ENCODE measurements at places on chromosomes 12 and 14.

GRCh38 chr14:19754172-19754571 is 10.8 kb downstream of the OR4Q3 start:
- no peak for DNase-seq

- DNase-seq, result no peak
Observed at GRCh38 chr14:97264516-97265230, 467.5 kb downstream of the VRK1 start.

- no peak for DNase-seq
Observed at GRCh38 chr12:71840231-71840847, 780 bp downstream of the TBC1D15 start.

GRCh38 chr12:80199931-80200330 is 100.6 kb downstream of the OTOGL start:
- DNase-seq, result no peak

DNA sequence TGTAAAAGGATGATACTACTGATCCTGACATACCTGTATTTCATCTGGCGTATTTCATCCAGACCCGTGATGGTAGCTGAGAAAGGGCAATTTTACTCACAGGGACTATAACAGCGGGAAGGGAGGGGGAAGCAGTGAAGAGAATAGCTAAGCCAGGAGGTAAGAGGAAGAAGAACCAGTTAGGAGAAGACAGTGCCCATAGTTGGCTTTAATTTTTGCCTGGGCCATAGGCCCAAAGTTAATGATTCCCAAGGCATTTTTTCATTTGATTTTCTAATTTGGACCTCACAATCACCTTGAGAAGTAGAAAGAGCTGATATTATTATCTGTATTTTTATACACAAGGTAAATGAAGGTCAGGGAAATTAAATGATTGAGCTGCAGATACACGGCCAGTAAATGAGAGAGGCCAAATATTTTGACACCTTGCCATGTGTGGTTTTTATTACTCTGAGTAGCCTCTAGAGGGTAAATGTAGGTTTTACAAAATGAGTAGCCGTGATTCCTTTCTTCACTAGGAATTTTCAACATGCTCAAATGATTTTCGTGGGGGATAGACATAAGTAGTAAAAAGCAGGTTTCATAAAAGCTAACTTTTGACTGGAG is 382.2 kb downstream of the FUT8 start:
- DNase-seq, result no peak

- DNase-seq, result peak; percentile 62
Observed at GRCh38 chr12:107318806-107319532, 225.6 kb upstream of the CRY1 start.

DNA sequence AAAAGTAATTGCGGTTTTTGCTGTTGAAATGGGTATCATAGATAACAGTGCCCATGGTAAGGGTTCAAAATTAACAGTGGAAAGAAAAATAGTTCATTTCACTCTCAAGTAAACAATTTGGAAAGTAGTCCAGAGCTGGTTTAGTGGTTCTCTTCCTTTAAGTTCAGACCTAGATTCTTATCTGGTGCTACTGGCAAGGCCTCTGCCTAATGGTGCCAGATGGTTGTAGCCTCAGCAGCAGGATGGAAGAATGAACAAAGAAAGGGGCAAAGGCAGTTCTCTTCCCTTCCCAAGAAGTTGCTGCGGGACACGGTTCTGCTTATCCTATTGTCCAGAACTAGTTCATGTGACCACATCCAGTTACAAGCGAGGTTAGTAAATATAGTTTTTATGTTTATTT is 10.5 kb downstream of the ARG2 start:
- DNase-seq, result no peak

DNA sequence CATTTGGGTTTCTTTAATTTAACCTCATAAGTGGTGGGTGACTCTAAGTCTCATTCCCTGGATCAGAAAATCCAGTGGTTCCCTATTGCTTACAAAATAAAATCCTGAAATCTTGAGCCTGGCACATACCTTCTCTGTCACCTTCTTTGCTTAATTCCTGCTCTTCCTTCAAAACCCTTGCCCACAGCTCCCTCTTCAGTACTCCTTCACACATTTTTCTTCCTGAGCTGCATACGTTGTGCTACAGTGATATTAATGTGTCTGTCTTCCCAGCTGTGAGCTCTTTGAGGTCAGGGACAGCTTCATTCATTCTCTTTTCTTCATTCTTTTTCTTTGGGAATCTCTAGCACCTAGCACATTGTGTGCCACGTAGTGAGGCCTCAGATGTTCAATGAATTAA is 9.5 kb downstream of the TSPAN11 start:
- no peak for DNase-seq

DNA sequence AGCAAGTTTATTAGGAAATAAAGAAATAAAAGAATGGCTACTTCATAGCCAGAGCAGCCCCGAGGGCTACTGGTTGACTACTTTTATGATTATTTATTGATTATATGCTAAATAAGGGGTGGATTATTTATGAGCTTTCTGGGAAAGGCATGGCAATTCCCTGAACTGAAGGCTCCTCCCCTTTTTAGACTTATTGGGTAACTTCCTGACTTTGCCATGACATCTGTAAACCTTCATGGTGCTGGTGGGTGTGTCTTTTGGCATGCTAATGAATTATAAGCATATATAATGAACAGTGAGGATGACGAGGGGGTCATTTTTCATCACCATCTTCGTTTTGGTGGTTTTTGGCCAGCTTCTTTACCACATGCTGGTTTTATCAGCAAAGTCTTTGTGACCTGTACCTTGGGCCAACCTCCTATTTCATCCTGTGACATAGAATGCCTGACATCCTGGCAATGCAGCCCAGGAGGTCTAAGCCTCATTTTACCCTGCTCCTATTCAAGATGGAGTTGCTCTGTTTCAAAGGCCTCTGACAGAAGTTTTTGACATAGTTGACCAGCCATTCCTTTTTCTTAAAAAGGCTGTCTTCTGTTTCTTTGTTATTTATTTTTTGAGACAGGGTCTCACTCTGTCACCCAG is 11.1 kb upstream of the PTGES3 start:
- no peak for DNase-seq

- DNase-seq, result no peak
Observed at GRCh38 chr14:74548881-74549280, 55.3 kb downstream of the ISCA2 start.

DNA sequence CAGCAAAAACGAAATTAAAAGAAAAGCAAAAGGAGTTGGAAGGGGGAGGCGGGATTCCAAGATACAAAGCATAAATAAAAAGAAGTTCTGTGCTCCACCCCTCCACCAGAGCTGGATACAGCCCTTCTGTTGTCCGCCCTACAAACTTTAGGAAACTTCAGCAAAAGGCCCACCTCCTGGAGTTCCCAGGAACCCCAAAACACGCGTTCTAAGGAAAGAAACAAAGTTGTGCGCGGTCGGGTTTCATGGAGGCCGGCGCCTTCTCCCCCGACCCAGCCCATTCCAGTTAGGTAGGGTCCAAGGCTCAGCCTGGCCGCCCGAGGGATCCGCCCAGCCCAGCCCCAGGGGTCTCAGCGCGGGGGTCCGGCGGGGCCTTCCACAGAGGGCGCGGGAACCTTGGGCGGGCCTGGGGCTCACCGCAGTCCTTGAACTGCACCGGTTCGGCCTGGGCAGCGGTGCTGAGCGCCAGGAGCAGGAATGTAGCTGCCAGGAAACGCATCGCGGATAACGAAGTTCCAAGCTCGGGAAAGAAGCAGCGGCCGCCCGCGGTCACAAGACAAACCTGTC is at the start of gene NPC2:
TSS of gene NPC2 (minus strand) at position 530 of the 567 bp plus-strand sequence. CDS start at position 499, 31 bp downstream.
- no peak for DNase-seq

- no peak for DNase-seq
Observed at GRCh38 chr12:78970041-78970440, 105.5 kb downstream of the SYT1 start.

DNA sequence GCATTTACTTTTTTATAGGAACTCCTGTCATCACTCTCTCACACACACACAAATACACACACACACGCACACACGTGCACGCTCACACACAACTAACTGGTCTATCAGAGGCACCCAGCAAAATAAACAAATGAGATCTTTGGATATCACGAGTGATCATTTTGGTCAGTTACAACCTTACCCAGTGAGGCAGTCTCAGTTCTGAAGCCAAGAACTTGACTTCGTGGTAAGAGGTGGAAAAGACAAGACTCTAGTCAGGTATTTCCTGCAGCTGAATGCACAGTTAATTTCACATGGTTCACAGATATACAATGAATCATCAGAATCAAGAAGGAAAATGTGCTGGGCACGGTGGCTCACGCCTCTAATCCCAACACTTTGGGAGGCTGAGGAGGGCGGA is 39.4 kb downstream of the ATF7 start:
- DNase-seq, result no peak

DNA sequence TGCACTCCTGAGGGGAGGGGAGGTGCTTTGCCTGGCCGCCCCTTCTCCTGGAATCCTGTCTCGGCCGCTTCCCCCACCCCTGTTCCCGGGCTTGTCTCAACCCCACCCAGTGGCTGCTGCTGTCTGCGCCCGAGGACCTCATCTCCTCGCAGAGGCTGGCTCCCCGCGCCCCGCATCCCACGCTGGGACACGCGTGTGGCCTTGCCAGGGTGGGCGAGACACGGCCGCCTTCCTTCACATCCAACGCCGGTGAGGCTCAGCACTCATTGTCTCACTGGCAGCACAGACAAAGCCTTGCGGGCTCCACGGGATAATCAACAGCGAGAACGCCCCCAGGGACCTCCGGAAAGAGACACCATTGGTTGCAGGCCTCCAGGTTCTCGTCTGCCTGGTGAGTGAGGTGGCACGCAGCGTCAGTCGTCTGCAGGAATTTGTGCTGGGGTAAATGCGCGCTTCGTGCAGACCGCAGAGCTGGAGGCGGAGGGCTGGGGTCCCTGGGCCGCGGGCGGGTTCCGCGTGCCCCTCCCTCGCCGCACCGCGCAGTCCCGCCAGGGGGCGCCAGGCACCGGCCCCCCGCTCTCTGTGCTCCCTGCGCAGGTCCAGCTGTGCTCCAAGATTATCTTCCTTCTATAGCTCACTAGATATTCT is 26.8 kb downstream of the CCDC177 start:
- DNase-seq, result peak; percentile 40

- DNase-seq, result no peak
Observed at GRCh38 chr12:6376870-6377666, 1.7 kb upstream of the SCNN1A start.

GRCh38 chr12:48156652-48157017 is 680 bp downstream of the ASB8 start:
- DNase-seq, result no peak

DNA sequence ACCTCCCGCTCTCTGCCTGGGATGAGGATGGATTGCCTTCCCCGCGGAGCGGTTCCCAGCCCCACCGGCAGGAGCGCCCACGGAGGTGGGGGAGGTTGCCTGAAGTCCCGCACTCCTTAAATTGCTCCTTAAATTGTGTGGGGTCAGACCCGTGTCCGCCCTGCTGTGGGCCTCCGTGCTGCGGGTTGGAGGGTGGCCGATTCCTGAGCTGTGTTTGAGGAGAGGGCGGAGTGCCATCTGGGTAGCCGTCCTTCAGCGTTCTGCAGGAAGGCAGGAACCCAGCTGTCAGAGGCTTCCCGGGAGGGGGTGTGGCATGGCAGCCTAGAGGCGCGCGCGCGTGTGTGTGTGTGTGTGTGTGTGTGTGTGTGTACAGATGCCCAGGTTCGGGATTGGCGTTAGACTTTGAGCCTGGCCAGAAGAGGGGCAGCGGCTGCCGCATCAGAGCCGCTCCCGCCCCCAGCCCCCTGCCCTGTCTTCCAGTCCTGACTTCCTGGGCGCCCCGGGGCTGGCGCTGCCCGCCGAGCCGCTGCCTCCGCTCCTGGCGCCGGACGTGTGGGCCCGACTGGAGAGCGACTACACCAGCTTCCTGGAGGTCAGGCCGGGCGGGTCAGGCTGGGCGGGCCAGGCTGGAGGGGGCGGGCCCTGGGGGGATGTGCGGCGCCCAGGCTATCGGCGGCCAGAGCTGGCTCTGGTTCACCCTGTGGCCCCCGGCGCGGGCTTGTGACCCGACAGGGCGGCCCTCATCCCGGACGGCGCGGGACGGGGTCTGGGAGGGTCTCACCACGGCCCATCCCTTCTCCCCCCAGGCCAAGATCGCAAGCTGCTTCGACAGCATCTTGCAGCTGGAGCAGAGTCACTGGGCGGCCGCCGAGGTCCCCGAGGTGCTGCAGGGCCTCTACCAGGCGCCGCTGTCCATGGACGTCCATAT is 9.2 kb downstream of the EXOC3L4 start:
- no peak for DNase-seq

- no peak for DNase-seq
Observed at GRCh38 chr12:104352106-104352713, 48.7 kb downstream of the EID3 start.

GRCh38 chr14:74202113-74202512 is 37.1 kb upstream of the VSX2 start:
- DNase-seq, result no peak

GRCh38 chr12:101777485-101777884 is 38.2 kb upstream of the SYCP3 start:
- no peak for DNase-seq

- DNase-seq, result no peak
Observed at GRCh38 chr12:48263617-48264016, 60.5 kb upstream of the OR10AD1 start.

- no peak for DNase-seq
Observed at GRCh38 chr12:63499567-63499966, 168.7 kb downstream of the DPY19L2 start.

- no peak for DNase-seq
Observed at GRCh38 chr12:67525617-67525884, 123.0 kb upstream of the DYRK2 start.

DNA sequence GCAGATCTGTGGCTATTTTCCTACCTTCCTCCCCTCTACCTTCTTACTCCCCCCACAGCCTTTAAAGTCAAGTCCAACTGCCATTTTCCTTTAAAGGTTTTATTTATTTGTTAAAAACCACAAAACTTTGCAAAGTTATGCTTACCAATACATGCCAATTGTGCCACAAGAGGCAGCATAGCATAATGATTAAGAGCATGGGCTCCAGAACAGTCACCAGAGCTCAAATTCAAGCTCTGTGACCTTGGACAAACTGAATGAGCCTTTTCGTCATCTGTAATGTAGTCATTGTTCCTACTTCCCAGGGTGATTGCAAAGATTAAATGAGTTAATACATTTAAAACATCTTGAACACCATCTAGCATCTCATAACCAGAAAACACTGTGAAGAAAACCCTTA is 13.0 kb upstream of the FMNL3 start:
- no peak for DNase-seq

- DNase-seq, result no peak
Observed at GRCh38 chr14:35383569-35384454, 20.7 kb downstream of the NFKBIA start.

- no peak for DNase-seq
Observed at GRCh38 chr14:51285120-51285519, 45.1 kb downstream of the TMX1 start.

- DNase-seq, result no peak
Observed at GRCh38 chr12:55320201-55320600, 6.1 kb downstream of the OR6C1 start.

GRCh38 chr14:38038986-38039385 is 168.7 kb upstream of the SSTR1 start:
- no peak for DNase-seq

GRCh38 chr14:85280074-85280473 is 249.9 kb upstream of the FLRT2 start:
- no peak for DNase-seq

GRCh38 chr14:59695198-59695597 is 118.6 kb upstream of the CCDC175 start:
- DNase-seq, result no peak

All from activated T-cell treated with anti-CD3 and anti-CD28 coated beads, Interleukin-2, amount 50 U/mL, for 24 hours (primary cell).